Activated CD8-positive, alpha-beta memory T cell treated with anti-CD3 and anti-CD28 coated beads, Interleukin-2, amount 50 U/mL, for 48 hours (primary cell): ENCODE measurements at places on chromosomes 2 and 18.

DNA sequence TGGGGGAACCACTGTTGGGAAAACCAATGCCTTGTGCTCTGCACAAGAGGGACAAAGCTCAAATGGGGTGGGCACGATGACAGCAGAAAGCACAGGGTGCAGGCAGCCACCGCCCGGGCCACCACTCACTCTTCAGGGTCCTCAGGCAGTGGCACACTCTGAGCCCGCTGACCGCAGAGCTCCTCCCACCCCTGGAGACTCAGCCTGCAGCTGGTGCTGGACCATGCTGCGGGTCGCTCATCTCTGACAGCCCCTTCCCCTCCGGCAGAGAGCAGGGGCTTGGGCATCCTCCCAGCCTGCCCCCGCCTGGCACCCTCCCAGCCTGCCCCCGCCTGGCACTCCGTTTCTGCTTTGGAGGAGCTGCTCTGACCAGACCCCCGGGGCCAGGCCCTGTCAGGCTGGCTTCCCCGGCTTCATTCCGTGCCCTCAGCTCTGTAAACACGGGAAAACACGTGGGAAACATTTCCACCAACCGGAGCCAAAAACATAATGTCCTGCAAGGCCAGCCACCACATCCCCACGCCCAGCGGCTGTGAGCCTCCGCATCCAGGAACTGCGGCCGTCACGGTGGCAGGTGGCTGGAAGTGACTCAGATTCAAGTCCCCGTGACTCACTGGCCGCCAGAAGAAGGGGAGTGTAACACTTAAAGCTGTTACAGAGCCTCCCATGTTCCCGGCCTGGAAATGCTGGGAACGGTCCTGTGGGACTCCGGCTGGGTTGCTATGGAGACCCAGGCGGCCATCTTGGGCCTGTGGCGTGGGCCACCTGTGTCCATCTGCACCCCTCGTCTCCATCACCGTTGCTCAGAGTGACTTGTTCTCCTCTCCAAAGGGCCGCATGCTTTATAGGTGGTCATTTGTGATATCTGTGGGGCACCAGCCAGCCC, 6.8 kb upstream of the SNED1 start:
- DNase-seq = peak; percentile 50

- DNase-seq = no peak
Measured at GRCh38 chr2:64151476-64151875, 7.3 kb upstream of the PELI1 start.

DNA sequence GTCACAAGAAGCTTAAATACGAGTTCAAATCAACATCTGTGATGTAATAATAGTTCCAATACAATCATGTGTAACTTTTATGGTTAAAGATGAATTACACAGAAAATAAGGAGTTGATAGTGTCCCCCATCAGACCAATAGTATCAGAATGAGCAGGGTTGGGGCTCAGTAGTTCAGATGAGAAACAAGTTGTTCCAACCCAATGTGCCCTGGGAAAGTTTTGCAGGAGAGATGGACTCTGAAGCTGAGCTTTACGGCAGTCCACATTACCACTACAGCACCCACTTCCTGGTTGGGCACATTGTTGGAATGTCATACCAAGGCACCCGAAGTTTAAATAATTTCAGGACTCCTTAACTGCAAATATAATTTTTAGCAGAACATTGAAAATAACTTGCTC, 12.1 kb upstream of the CXCR4 start:
- DNase-seq = no peak

GRCh38 chr2:238116298-238117198, 16.4 kb downstream of the ESPNL start:
- no peak for DNase-seq

DNA sequence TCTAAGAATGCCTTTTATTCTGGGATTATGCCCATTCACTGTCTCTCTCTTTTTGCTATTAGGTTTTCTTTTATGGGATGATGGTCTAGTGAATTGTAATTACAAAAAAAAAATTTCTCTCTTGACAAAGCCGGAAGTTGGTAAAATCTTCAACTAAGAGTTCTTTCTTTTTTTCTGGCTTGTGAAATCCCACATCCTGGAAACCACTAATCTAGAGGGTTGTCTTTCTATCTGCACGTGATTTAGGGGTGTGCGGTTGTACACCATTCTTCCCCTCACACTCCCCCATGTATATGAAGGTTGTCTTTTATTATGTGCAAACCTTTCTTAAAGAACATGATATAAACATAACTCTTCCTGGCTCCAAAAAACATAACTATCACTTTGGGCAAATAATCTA, 52.0 kb downstream of the GATA6 start:
- DNase-seq = no peak

DNA sequence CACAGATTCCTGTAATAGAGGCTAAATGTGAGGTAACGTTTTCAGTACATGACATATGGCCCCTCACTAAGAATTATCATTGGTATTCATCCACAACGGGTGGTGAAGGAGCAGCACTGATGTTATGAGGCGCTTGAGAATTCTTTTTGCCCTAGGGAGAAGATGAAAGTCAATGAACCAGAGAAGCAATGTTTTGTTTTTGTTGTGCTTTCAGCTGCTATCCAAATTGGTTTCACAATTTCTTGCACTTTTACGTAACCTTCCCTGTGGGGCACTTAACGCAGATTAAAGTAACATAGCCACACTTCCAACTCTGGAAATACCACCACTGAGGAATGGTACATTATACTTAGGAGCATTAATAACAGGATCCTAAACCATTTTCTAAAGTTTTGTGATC, 13.3 kb upstream of the CCDC85A start:
- DNase-seq = no peak
